ENCODE measurements at places on chromosomes 3 and 15. TPM values are rescaled to one million over a fixed set of nuclear protein-coding genes. Genes with fewer than 3 reads are reported as not detected.

GRCh38 chr15:90705212-90705611 lies 11.9 kb upstream of the BLM start:
- no peak for DNase-seq

TM4SF4 gene
- total RNA-seq, result not detected

DNA sequence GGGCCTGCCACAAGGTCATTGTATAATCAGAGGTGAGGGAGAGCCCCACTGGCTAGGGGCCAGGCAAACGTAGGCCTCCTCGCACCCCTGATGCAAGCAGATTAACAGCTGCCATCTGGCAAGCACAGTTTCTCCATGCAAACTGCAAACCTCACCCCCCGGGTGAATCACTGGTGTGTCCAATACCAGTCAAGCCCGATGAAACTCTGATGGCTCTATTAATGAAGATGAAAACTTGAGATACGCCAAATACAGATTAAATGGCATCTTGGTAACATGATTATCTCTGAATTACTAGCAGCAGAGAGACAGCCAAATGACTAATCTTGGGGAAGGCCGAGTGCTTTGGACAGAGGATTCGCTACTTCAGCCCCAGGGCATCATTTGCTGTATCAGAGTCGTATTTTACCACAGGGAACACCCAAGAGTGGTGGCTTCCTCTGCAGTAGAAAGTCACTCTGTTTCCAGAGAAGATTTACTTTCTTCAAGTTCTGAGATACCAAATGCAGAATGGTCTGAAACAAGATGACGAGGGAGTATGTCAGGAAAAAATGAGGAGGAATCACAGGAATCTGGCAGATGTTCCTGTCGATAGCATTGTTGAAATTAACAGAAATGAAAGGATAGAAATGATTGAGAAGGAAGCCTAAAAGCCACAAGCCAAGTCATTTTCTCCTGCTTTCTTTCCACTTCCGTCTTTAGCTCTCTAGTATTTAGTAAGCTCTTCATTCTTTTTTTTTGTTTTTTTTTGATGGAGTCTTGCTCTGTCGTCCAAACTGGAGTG lies 96.2 kb upstream of the NR2F2 start:
- DNase-seq, result no peak

DNA sequence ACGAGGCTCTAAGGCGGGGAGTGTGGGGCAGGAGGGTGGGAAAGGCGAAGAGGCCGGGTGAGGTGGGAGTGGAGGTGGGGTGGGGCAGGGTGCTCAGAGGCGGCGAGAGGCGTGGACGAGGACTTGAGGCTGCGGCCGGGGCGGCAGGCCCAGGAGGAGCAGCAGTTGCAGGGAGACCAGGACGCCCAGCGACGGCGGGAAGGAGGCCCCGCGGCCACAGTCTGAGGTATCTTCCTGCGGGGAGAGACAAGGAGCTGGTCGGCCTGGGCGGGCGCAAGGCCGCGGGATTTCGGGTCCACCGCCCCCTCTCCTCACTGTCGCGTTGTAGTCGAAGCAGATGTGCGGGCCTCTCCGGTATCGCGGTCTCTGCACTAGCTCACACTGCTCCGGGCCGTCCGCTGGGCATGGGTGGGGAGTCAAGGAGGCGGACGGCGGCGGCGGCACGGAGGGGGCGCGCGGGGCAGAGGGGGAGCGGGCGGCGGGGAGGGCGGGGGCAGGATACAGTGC lies 5.3 kb upstream of the TMEM115 start:
- DNase-seq, result no peak

- no peak for DNase-seq
Measured at GRCh38 chr3:45318689-45319088, 69.7 kb upstream of the LARS2 start.

SLC28A2 gene
- not detected for total RNA-seq

SMCO1 gene
- total RNA-seq, result not detected

FOXL2 gene
- total RNA-seq, result 0.07 TPM

DNA sequence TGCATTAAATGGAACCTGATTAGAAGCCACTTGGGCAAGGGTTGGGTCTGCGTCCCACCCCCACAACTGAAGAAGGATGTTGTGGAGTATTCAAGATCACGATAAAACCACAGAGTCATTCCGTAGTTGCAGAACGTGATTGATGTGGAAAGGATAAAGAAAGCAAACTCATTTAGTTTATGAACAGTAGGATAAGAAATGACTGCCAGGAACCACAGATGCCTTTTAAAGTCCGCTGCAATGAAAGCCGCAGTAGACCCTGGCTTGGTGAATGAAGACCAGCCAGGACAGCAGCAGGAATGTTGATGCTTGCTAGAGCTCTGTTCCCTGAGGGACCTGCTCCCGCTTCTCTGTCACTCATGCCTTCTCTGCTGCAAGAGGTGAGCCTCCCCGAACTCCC lies 111.5 kb downstream of the GABRG3 start:
- no peak for DNase-seq

GRCh38 chr3:48565186-48565585 lies 1.6 kb upstream of the UCN2 start:
- DNase-seq, result no peak

SLC22A14 gene
- total RNA-seq, result 0.14 TPM

DNA sequence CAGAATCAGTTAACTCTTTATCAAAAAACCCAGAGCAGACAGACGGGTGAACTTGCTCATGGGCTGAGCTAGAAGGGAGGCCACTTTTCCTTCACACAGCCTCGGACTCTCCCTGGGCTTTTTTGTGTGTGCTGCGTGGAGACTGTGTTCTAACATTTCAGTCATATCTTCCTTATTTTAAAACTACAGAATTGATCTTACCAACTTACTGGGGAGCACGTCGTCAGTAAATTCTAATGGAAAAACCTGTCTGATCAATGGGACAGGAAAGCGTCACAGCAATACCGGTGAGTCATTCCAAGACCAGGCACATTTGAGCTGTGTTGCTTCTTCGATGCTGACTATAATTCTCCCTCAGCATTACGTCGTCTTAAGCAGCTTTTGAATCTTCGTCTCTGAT lies 145.1 kb downstream of the LPP start:
- DNase-seq, result no peak

DNA sequence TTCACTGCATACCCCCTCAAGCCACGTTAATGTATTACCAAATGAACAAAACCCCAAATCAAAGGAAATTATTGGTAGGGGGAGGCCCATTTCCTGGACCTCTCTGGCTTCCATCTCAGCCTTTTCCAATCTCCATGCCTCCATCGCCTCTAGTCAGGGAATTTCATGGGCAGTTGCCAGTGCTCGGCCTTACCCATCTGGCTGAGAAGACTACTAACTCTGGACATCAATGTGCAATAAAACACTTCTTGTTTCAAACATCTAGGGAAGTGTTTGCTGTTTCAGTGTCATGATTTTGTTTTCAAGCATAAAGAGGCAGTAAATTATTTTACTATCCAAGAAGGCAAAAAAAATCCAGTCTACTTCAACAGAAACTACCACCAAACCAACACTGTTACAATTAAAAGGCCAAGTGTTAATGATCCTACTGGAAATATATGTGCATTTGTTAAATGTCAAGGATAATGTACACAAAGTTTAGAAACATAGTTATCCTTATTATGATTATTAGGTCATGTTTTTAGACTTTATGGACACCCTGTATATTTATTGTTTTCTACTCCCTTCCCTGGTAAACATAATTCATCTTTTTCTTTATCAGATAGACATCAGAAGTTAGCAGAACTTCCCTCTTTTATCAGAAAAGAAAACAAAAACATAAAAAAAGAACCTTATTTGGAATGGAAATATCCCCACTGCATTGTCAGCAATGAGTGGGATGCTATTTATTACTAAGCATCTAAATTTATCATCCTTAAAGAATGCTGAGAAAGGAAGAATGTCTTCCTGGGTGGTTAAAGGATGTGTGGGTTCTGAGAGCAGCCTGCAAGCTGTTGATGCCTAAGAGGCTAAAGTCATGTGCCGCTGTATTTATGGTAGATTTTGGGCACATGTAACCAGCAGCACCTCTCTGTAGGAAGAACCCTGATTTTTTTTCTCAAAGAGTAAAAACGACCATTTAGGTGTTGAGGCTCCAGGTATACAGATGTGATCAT lies 15.2 kb downstream of the LDHAL6B start:
- DNase-seq, result no peak

LYZL4 gene
- not detected for total RNA-seq

DNA sequence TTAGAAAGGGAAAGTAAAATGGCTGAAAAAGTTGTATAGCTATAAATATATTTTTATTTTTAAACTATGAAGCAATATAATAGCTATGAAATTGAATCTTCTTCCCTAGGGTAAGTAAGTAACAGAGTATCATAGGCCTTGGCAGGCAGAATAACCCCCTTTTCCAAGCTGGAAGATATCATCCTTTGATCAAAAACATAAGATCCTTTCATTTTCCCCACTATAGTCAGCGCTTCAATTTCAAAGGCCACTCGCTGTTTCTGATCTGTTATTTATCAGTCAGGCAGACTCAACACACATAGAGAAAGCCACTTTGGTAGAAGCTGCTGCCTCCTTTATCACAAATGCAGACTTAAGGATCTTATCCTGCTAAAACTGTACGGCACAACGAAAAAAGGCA lies 74.0 kb upstream of the UBE2E2 start:
- no peak for DNase-seq

DNA sequence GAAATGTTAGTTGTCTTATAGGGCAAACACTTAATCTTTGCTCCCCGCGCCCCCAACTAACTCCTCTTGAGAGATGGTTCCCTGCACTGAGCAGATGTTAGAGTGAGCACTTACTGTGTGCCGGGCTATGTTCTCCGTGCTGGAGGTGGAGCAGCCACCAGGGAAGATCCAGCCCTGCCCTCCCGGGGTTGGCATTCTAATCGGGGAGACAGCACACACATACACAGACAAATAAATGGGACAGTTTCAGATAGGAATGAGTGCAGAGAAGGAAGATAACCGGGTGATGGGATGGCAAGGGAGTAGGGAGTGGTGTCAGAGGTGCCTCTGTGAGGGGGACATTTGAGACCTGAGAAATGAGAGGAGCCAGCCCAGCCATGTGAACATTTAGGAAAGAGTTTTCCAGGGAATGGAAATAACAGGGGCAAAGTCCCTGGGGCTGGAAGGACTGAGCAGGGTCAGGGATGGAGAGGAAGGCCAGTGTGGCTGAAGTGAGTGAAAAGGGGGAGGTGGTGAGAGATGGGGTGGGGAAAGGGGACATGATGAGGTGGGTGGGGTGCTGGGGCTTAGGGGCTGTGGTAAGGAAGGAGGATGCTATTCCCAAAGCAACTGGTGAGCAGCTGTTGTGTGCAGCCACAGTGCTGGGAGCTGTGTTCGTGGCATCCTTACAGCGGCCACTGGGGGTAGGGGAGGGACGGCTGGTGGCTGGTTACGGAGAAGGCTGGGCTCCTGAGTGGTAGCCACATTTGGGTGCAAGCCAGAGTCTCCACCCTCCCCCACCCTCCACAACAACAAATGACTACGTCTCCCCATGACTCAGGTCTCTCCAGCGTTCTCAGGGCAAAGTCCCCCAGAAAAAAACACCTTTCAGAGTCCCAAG lies 15.4 kb upstream of the FGD5 start:
- DNase-seq, result peak; percentile 78

DNA sequence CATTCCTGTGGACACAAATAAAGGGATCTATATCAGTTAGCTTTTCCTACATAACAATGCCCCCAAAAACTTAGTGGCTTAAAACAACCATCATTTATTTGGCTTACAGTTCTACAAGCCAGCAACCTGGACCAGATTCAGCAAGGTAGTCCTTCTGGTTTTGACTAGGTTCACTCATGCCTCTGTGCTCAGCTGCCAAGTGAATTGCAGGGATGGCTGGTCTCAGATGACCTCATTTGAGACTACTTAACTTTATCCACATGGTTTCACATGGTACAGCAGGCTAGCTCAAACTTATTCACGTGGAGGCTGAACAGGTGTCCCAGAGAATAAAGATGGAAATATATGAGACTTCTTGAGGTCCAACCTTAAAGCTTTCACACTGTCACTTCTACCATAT lies 119.3 kb upstream of the BFSP2 start:
- DNase-seq, result no peak

GOLGA8R gene
- total RNA-seq, result 1.3 TPM

- no peak for DNase-seq
Measured at GRCh38 chr15:48627260-48627940, 18.1 kb downstream of the FBN1 start.

- DNase-seq, result peak; percentile 11
Measured at GRCh38 chr15:63107895-63108546, 13.6 kb upstream of the LACTB start.

GRCh38 chr15:37678124-37678523 lies 256.3 kb upstream of the TMCO5A start:
- DNase-seq, result no peak

GRCh38 chr15:90954712-90955623 lies at the start of gene RCCD1:
Gene RCCD1 (plus strand): TSS chr15:90954884. CDS start chr15:90956735, 1,851 bp downstream.
- peak; percentile 80 for DNase-seq

TNFAIP8L3 gene
- total RNA-seq, result 62.5 TPM

DNA sequence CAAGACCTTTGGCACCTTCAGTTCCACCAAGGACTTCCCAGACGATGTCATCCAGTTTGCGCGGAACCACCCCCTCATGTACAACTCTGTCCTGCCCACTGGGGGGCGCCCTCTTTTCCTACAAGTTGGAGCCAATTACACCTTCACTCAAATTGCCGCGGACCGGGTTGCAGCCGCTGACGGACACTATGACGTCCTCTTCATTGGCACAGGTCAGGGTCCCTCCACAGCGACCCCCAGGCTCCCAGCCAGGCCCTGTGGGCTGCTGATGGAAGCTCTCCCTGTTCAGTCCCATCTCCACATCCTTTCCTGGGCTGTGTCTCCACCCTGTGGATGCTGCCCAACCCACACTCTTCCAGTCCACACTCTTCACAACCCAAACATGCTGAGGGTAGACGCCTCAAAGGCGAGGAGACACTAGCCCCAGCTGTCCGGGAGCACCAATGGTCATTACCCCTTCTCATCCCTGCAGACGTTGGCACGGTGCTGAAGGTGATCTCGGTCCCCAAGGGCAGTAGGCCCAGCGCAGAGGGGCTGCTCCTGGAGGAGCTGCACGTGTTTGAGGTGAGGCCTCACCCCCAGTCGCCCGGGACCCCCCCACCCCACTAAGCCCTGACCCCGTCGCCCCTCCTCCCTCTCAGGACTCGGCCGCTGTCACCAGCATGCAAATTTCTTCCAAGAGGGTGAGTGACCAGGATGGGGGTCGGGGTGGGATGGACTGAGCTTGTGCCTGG lies 4.3 kb upstream of the LSMEM2 start:
- DNase-seq, result no peak

UROC1 gene
- total RNA-seq, result not detected

GRCh38 chr15:40274350-40275274 lies 8.3 kb downstream of the ANKRD63 start:
- DNase-seq, result peak; percentile 32

GRCh38 chr3:148227534-148227933 lies 470.2 kb upstream of the AGTR1 start:
- no peak for DNase-seq

TATDN2 gene
- total RNA-seq, result 15.3 TPM

DNA sequence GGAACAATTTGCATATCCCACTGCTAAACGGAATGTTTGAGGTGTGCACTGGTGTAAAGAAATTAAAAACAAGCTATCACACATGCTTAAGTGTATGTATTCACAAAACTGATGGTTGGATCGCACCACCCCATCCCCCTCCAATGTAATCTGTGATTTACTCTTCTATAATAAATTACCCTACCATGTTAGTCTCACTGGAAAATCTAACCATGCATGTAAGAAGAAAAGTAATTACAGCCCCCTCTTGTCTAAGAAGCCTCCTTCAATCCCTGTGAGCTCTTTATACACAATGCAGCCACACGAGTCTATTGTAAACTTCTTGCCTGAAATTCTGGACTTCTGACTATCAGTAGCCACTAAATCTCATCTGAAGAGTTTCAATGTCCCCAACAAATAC lies 173.6 kb downstream of the ZBTB20 start:
- no peak for DNase-seq

Measured in pulmonary artery endothelial cell (primary cell).